ENCODE measurements at places on chromosomes 1 and 21.

GRCh38 chr1:67044631-67045270, 9.2 kb downstream of the SLC35D1 start:
- DNase-seq = no peak

DNA sequence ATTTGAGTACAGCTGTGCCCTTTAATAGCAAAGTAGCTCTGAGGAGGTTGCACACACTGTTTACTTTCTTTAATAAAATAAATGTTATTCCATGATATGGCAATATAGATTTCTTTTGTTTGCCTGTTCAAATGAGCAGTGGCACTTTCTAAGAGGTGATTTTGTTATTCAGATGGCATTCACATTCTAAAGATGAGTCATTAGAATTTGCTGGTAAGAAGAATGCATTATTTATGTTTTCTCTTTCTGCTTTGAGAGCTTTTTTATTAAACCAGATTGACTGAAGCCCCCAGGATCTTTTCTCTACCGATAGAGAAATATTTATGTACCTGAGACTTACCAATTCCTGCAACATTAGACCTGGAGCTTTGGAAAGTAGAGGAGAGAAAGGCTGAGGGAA, 11.2 kb upstream of the LEPR start:
- no peak for DNase-seq

DNA sequence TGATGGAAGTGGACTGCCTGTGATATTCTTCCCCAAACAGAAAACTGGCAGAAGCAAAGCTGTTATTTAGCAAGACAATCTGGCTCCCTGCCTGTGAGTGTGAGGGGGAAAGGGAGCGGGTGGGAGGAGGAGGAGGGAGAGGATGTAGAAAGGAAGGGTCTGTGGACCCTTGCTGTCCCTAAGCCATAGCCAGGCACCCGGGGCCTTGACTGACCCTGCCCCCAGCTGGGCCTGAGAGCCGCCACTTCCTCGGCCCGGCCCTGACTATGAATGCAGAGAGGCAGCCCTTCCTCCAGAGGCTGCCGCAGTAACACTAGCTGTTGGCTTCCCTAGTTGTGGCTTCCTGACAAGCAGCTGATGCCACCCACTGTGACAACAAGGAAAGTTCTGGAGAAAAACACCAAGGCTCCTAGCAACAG, 13.9 kb downstream of the PLA2G2F start:
- no peak for DNase-seq

GRCh38 chr1:233503366-233503954, 110.4 kb upstream of the KCNK1 start:
- DNase-seq = no peak

- DNase-seq = peak; percentile 75
Observed at GRCh38 chr1:223363856-223364684, at the start of gene SUSD4. TSS of gene SUSD4 (minus strand) at chr1:223364176. CDS start at chr1:223363425, 751 bp downstream.

All from Caki2 (cell line).